ENCODE measurements at places on chromosomes 11 and 22. TPM values are rescaled to one million over a fixed set of nuclear protein-coding genes. Genes with fewer than 3 reads are reported as not detected.

DNA sequence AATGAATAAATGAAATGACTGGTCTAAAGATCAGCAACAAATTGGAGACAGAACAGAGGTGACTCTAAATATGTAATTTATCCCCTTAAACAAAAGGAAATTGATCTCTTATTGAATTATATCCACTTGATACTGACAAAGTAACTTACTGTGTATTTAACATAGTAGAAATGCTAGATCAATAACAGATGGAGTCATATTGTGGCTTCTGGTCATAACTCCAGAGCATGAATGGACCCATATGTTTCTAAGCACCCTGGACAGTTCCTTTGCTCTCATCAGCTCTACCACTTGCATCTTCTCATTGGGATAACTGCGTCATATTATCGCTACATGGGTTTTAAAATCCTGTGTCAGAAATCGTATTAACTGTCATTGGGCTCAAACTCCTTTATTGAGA is 222.3 kb downstream of the ETS1 start:
- H3K36me3 ChIP-seq = no peaks in the 10 kb centered on the region
- H3K4me3 ChIP-seq = no peak overlapping the region
- peaks cover 13% of the 10 kb centered on the region for H3K4me1 ChIP-seq
- peak; percentile 51 for DNase-seq
- no peaks in the 10 kb centered on the region for H3K27me3 ChIP-seq
- no peak overlapping the region for H3K27ac ChIP-seq

DNA sequence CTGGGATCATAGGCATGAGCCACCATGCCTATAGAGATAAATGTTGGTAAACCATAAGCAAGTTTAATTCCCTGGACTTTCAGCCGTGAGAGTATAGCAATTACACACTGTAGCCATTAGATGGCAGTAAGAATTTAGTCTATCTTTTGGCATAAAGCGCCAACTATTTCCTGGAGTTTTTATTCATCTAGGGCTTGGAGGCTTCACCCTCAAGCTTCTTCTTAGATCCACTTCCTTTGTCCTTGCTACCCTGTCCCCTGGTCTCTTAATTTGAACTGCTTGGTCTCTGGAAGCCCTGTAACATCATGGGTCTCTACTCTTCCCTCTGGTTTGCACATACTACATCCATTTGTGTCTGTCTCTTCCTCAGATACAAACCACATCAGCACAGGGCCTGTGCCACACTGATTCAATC is 38.2 kb downstream of the OR10A6 start:
- no peaks in the 10 kb centered on the region for H3K36me3 ChIP-seq
- peak; percentile 60 for DNase-seq
- no peaks in the 10 kb centered on the region for H3K4me1 ChIP-seq
- H3K4me3 ChIP-seq = no peak overlapping the region
- H3K27ac ChIP-seq = no peak overlapping the region

GRCh38 chr22:39622881-39623367 is 52.4 kb downstream of the CACNA1I start:
- DNase-seq = peak; percentile 75
- H3K4me3 ChIP-seq = no peak overlapping the region
- no peaks in the 10 kb centered on the region for H3K27me3 ChIP-seq
- peaks cover 3% of the 10 kb centered on the region for H3K4me1 ChIP-seq
- no peak overlapping the region for H3K27ac ChIP-seq

GRCh38 chr11:59966201-59966600 is 2.4 kb downstream of the OOSP4A start:
- H3K27me3 ChIP-seq = no peaks in the 10 kb centered on the region
- no peaks in the 10 kb centered on the region for H3K36me3 ChIP-seq
- H3K4me1 ChIP-seq = no peaks in the 10 kb centered on the region
- no peak for DNase-seq
- H3K4me3 ChIP-seq = no peak overlapping the region

GRCh38 chr22:30202531-30203006 is 44.0 kb downstream of the LIF start:
- DNase-seq = peak; percentile 45
- no peak overlapping the region for H3K4me3 ChIP-seq
- no peaks in the 10 kb centered on the region for H3K36me3 ChIP-seq
- peak overlapping the region; percentile 61 for H3K27ac ChIP-seq
- H3K27me3 ChIP-seq = no peaks in the 10 kb centered on the region

DNA sequence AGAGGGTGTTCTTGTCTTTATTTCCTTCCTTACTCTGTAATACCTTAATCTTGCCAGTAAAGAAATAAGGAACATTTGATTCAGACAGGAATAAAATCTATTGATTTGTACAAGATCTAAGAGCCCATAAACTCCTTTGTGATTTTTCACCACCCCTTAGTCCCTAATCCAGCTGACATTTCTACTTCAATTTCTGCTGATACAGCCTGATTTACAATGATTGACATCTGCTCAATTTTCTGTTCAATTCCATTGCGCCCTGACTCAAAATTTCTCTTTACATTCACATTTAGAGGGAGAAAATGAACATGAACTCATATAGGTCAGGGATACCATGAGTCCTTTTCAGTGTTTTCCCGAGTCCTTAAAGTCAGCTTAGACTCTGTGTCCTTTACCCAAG is 27.2 kb upstream of the TMEM123 start:
- H3K4me1 ChIP-seq = peaks cover 10% of the 10 kb centered on the region
- no peaks in the 10 kb centered on the region for H3K36me3 ChIP-seq
- no peak overlapping the region for H3K27ac ChIP-seq
- DNase-seq = no peak
- no peak overlapping the region for H3K4me3 ChIP-seq

DNA sequence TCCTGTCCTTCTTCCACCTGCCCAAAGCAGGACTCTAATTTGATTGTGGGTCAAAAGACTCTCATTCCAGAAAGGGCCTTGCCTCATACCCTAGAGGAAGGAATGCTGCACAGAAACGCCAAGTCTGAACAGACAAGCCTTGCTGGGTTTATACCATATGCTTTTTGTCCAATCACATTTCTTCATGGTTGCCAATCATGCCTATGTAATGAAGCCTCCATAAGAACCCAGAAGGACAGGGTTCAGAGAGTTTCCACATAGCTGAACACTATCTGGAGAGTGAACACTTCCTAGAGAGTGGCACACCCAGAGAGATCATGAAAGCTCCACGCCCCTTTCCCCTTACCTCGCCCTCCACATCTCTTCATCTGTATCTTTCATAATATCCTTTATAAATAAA is 4.8 kb upstream of the SAA2 start:
- no peak overlapping the region for H3K4me3 ChIP-seq
- H3K4me1 ChIP-seq = no peaks in the 10 kb centered on the region
- H3K36me3 ChIP-seq = no peaks in the 10 kb centered on the region
- no peaks in the 10 kb centered on the region for H3K27me3 ChIP-seq
- H3K27ac ChIP-seq = no peak overlapping the region

- no peak for DNase-seq
- H3K4me1 ChIP-seq = peaks cover 7% of the 10 kb centered on the region
- no peak overlapping the region for H3K27ac ChIP-seq
- no peaks in the 10 kb centered on the region for H3K27me3 ChIP-seq
These were observed 14.1 kb downstream of the PLCB3 start for GRCh38 chr11:64265176-64266160.

GRCh38 chr22:25666308-25666707 is 75.7 kb upstream of the MYO18B start:
- no peak overlapping the region for H3K27ac ChIP-seq
- H3K27me3 ChIP-seq = no peaks in the 10 kb centered on the region
- no peaks in the 10 kb centered on the region for H3K36me3 ChIP-seq
- peaks cover 5% of the 10 kb centered on the region for H3K4me1 ChIP-seq

GRCh38 chr11:115199481-115200069 is 304.6 kb downstream of the CADM1 start:
- H3K36me3 ChIP-seq = no peaks in the 10 kb centered on the region
- peaks cover 13% of the 10 kb centered on the region for H3K4me1 ChIP-seq
- no peak overlapping the region for H3K27ac ChIP-seq
- H3K4me3 ChIP-seq = no peak overlapping the region

Gene CSF2RB
- not detected for total RNA-seq

Gene CNTF
- 1.6 TPM for total RNA-seq

Gene NFAM1
- 0.19 TPM for total RNA-seq

Gene SPON1
- total RNA-seq = 35.9 TPM
